ENCODE measurements at places on chromosomes 2 and 18. TPM values are rescaled to one million over a fixed set of nuclear protein-coding genes. Genes with fewer than 3 reads are reported as not detected.

The EMILIN1 gene
- 5.8 TPM for total RNA-seq

The EIF2AK2 gene
- 13.1 TPM for total RNA-seq

The SPATS2L gene
- 83.8 TPM for total RNA-seq

The CAPN14 gene
- 4.0 TPM for total RNA-seq

The GALNT14 gene
- total RNA-seq, result 22.8 TPM

The CFAP221 gene
- not detected for total RNA-seq

The SAP130 gene
- total RNA-seq, result 10.7 TPM

The KRTCAP3 gene
- total RNA-seq, result 44.1 TPM

The KLHL41 gene
- not detected for total RNA-seq
